ENCODE measurements at places on chromosomes 12 and 14.

GRCh38 chr12:59069516-59069915 is 149.2 kb upstream of the LRIG3 start:
- DNase-seq: no peak

DNA sequence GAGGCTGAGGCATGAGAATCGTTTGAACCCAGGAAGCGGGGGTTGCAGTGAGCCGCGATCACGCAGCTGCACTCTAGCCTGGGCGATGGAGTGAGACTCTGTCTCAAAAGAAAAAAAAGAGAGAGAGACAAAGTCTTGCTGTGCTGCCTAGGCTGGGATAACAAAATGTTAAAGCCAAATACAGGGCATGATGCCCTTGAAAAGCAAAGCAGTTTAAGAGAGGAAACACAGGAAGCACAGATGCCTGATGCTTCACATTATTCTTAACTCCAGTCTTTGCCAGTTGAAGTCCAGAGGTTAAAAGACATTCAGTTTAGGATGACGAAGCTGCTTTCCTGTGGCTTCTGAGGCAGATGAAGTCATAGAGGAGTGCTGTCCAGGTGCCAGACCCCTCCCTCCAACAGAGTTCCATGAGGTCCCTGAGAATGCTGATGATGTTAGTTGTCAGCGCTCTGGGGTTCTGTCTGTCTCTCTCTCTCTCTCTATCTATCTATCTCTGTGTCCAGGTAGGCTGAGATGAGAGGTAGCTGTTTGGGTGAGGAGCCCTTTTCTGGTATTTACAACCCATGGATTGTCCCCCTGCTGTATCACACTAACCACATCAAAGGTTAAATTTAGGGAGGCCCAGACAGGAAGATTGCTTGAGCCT is 4.9 kb upstream of the MRPL52 start:
- no peak for DNase-seq

DNA sequence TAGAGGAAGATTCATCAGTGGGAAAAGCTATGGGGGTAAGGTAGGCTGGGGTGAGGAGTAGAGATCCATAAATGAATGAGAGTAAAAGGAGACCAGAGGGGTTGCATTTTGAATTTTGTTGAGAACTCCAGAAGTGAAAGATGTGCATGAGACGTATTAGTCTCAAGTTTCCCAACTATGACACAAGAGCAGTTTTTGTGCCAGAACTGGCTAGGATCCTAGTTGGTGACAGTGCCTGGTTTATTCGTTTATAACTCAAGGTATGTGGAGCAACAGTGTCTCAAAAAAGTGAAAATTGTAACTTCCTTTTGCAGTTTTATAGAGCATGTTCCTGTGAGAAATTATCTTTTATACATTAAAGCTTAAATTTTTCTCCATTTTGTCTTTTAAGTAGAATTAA is 377.0 kb downstream of the NPAS3 start:
- no peak for DNase-seq

GRCh38 chr12:55694651-55695050 is 13.1 kb downstream of the ITGA7 start:
- no peak for DNase-seq

- DNase-seq: no peak
Observed at GRCh38 chr12:25764409-25764808, 194.1 kb upstream of the RASSF8 start.

All from thoracic aorta (tissue), 2 donors.